ENCODE measurements at places on chromosomes 11 and 22.
A peak's percentile ranks its signal among the peaks of the same experiment; 100 is the strongest.

- DNase-seq, result peak; percentile 95
Observed at GRCh38 chr22:43293655-43294392, 49.3 kb downstream of the SCUBE1 start.

GRCh38 chr11:46107408-46107718, 13.9 kb downstream of the PHF21A start:
- no peak for DNase-seq

- no peak for DNase-seq
Observed at GRCh38 chr11:84019571-84020194, 733.5 kb upstream of the CCDC90B start.

GRCh38 chr11:71447791-71448256, 369 bp downstream of the DHCR7 start:
- peak; percentile 60 for DNase-seq

DNA sequence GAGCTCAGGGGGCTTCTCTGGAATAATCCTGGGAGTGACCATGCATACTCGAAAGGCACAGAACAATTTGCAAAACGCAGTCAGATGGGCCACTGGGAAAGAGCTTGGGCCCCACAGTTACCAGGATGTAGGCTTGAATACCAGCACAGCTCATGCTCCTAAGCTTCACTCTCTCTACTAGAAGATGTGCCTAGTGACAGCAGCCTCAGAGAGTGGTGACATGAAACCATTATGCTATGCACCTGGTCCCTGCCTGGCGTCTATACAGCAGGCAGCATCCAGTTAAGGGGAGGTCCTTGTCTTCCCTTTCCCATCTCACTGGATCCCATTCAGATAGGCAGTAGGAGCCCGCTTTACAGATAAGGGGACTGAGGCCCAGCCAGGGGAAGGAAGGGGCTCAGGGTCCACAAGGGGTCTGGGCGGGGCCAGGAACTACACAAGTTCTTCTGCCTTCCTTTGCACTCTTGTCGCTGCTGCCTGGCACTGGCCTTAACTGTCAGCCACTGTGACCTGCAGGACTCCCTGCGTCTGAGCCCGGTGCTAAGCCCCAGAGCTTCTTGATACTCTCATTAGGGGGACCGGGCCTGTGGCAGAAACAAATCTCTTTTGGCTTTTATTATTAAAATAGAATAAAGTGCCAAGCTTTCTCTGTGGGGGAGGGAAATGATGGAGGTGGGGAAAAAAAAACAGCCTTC, 21.2 kb upstream of the RASD2 start:
- DNase-seq, result no peak
